ENCODE measurements at places on chromosomes 1 and 21.

- peak; percentile 35 for DNase-seq
These were observed 22.4 kb downstream of the STPG1 start for GRCh38 chr1:24390924-24391782.

GRCh38 chr1:20660847-20661206, 342 bp downstream of the DDOST start:
- no peak for DNase-seq

- no peak for DNase-seq
These were observed 179.7 kb upstream of the C1orf174 start for GRCh38 chr1:4079815-4080214.

GRCh38 chr1:61424382-61424781, 300.6 kb downstream of the TM2D1 start:
- no peak for DNase-seq

DNA sequence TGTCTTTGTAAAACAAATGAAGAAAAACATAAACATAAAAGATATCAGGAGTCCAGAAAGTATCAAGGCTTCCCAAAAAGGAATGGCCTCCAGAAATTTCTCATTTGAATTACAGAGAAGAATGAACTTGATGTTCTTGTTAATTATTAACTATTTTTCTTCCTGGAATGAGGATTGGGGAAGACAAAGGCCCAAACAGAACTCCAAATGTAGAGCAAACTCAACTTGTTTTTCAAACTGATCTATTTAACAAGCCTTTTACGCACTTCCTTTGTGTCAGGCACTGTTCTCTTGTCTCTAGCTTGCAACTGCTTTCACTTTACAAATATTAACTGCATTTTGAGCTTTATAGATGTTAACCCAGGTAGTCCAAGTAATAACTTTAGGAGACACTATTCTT, 45.5 kb downstream of the LAMC2 start:
- no peak for DNase-seq

- DNase-seq = no peak
These were observed 1205.3 kb upstream of the ADGRL4 start for GRCh38 chr1:80211691-80212380.

GRCh38 chr21:25528515-25528914, 78.8 kb downstream of the MRPL39 start:
- DNase-seq = no peak

GRCh38 chr1:241401156-241401555, 44.2 kb upstream of the RGS7 start:
- no peak for DNase-seq

DNA sequence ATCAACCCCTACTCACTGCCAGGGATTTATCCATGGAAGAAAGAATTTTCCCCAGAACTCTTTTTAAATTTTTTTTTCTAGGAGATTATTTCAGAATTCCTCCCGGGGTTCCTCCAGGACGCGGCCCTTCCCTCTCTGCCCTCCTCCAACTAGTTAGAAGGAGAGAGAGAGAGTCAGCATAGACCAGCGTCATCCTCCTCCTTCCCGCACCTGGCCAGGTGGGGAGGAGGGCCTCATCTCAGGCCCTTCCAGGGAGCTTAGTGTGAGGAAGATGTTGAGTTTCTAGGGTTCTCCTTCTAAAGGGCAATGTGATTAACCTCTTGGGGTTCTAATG, 63.6 kb downstream of the CDK18 start:
- no peak for DNase-seq

GRCh38 chr1:237702161-237702560, 188.6 kb downstream of the ZP4 start:
- no peak for DNase-seq

- no peak for DNase-seq
These were observed 45.4 kb downstream of the SLC45A1 start for GRCh38 chr1:8363186-8363766.

DNA sequence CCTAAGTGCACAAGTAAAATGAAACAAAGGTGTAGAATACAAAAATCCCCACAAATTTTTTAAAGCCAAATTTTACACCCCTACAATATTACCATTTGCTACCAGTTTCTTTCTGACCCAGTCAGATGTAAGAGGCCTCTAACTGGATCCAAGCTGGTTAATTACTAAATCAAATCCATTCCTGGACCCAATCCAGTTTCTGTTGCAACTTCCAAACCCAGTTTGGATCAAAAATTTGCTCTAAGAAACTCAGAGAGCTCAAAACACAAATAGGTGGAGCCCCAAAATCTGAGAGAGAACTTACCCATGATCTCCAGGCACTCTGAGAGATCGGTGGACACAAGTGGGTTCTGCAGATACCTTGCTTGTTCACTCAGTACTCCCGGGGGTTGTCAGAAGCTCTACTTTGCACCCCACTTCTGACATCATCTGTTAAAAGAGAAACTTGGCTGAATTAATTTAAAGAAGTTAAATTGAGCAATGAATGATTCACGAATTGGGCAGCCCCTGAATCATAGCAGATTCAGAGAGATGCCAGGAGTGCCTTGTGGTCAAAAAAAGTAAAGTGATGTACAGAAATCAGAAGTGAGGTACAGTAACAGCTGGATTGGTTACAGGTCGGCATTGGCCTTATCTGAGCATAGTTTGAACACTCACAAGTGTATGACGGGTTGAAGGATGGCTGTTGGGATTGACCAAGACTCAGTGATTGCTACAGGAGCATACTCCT, 448.0 kb downstream of the KCNT2 start:
- DNase-seq = no peak

GRCh38 chr1:114746450-114747121, 11.2 kb downstream of the CSDE1 start:
- no peak for DNase-seq

GRCh38 chr1:94011709-94012595, 102.7 kb upstream of the GCLM start:
- no peak for DNase-seq

DNA sequence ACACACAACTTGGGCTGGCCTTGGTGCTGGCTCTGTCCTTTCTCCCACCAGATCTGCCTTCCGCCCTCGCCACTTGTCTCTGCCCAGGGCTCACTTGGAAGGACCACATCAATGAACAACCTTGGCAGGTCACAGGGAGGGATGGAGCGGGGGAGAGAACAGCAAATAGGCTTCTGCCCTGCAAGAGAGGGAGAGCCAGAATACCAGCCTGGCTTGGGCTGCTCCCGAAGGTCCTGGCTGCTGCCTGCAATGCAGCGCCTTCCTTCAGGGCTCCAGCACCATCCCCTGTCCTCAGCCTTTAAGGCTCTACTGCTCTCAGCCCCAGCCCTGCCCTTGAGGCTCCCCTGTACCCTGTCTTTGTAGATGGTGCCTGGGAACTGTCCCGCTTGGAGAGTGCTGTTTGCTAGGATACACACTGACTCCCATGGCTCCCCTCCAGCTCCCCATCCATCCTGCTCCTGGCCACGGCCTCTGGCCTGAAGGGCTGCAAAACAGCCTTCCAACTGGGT, 43.8 kb downstream of the HIVEP3 start:
- no peak for DNase-seq

DNA sequence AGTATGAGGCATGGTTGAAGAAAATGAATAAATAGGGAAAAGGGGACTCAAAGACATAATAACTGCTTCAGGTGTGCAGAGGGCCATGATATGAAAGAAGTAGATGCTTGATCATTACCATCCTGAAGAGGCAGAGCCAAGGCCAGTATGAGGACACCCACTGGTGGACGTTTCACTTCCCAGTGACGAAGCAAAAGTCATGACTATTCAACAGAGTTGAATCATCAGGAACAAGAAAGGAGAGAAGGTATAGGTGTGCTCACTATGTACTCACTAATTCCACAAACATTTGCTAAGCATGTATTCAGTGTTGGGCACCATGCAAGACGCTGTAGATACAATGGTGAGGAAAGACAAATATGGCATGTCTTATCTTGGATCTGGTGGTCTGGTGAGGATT, 319.2 kb upstream of the RUNX1 start:
- no peak for DNase-seq

DNA sequence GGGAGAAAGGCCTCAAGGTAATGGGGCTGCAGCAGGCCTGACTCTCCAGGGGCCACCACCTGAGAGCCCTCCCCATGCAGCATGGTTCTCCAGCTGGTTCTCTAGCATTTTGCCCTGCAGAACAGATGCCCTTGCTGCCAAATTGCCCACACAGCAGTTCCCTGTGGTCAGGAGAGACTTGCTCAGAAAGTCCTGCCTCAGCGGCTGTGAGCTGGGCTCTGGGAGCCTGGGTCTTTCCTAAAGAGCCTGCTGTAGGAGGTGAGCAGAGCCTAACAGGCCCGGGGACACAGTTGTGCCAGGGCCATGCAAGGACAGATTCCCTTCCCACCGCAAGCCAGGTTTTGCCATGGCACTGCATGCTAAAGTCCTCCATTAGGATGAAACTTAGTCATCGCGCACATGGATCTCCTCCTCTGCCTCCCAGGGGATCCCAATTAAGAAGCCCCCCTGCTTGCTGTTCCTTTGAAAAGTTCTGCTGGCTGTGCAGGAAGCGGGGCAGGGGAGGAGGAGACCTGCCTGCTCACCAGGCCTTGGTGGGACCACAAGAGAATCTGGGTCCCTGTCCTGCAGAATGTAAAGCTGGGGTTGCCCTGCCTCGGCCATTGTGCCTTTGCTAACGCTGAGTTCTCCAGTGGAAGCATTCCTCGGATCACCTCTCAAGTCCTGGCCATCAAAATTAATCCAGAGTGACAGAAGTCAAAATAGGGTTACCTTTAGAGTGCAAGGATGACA, 21.4 kb downstream of the TEX35 start:
- DNase-seq = no peak

GRCh38 chr1:184866991-184867788, 107.1 kb downstream of the NIBAN1 start:
- peak; percentile 14 for DNase-seq

DNA sequence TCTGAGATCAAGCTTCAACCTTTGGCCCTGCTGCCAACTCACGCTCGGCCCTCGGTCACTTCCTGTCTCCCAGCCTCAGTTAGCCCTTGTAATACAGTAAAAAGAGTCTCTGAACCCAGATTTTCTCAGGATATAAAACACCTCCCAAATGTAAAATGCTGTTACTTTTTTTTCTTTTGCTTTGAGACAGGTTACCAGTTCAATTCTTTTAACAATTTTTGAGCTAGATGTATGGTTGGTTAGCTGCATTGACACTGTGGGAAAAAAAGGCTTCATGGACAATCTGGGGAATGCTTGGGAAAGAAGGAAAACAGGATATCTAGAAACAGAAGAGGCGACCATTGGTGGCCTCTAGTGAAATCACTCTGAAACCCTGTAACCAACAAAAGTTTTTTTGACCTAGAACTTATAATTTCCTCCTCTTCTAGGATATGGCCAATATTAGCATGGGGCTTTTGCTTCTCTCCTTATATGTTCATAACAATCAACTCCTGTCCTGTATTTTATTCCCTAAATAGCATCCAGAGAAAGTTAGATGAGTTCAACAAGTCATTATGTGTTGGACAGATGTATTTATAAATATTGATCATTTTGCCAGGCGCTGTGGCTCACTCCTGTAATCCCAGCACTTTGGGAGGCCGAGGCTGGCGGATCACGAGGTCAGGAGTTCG, 1.3 kb downstream of the CMPK1 start:
- no peak for DNase-seq

DNA sequence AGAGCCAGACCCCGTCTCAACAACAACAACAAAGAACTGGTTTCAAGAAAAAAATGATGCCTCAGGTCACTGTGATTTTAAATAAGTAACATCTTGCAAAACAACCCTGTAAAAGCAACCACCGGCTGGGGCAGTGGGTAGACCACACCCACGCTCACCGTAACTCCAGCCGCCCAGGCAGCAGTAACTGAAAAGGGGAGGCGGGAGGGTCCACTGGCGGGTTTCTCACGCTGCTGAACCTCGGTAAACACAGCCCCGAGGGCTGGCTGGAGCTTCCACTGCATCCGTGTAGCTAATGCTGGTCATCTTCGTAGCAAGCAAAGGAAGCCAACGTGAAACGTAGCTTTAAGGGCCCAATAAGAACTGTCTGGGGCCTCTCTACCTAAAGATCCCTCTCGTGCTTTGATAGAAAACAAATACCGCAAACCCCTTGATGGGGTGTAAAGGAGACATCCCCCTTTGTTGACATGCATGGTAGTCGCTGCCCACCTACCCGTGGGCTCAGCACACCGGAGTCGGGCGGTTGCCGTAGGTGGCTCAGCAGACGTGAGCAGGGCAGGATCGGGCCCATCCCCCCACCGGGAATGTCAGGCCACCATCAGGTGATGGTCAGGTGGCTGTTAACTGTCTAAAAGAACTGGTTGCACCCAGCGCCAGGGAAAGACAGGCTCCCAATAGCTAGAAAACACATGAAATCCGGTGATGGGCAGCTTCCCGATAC, 4.2 kb downstream of the C1orf159 start:
- DNase-seq = no peak

- DNase-seq = no peak
These were observed 6.8 kb upstream of the KPNA6 start for GRCh38 chr1:32100807-32101708.

- no peak for DNase-seq
These were observed 29.0 kb downstream of the SIM2 start for GRCh38 chr21:36727866-36728265.

DNA sequence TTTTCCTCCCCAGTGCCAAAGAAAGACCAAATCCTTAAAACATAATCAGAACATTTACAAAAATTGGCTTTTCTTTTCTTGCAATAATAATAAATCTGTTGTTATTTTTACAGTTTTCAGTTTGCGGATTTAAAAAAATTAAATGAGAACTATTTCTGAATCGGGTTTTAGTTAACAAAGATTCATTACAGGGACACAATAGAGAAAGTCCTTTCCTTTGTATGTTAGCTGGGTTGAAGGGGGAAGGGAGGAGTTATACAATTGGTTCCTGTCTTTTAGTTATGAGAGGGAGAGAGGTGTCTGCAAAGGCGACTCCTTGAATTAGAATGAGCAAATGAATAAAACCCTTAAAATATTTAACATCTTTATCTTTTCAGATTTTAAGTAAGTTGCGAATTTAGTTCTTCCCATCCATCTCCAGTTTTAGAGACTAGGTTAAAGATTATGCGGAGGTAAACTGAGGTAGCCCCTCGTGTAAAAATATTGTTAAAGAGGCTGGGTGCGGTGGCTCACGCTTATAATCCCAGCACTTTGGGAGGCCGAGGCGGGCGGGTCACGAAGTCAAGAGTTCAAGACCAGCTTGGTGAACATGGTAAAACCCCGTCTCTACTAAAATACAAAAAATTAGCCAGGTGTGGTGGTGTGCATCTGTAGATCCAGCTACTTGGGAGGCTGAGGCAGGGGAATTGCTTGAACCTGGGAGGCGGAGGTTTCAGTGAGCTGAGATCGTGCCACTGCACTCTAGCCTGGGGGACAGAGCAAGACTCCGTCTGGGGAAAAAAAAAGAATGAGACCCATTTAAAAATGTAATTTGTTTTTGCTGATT, 3.9 kb downstream of the SPEN start:
- no peak for DNase-seq

GRCh38 chr1:25098717-25099116, 133.6 kb downstream of the SYF2 start:
- DNase-seq = no peak

GRCh38 chr1:208990456-208990855, 593.1 kb upstream of the CAMK1G start:
- DNase-seq = no peak
